ENCODE measurements at places on chromosomes 6 and 20. TPM values are rescaled to one million over a fixed set of nuclear protein-coding genes. Genes with fewer than 3 reads are reported as not detected.

PAX1 gene
- total RNA-seq: 0.32 TPM

CRISP3 gene
- 0.13 TPM for total RNA-seq

- no peak for ATAC-seq
These were observed 12.8 kb downstream of the RBCK1 start for GRCh38 chr20:420721-421574.

RAB44 gene
- total RNA-seq: 0.11 TPM

GRCh38 chr6:44234101-44235025 lies 11.0 kb downstream of the SLC29A1 start:
- peak; percentile 59 for ATAC-seq

DNA sequence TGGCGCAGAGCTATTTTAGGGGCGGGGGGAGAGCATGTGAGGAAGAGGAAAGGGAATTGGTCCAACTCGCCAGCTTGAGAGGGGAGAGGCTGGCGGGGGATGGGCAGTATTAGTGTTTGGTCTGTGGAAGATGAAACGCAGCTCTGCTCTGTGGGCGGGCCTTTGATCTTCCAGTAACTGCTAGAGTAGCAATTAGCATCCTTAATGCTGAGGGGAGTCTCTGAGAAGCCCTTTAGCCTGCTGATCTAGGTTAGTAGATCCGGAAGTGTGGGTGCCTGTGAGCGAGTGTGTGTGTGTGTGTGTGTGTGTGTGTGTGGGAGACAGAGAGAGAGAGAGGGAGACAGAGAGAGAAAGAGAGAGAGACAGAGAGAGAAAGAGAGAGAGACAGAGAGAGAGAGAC lies 117.2 kb upstream of the BACH2 start:
- peak; percentile 66 for ATAC-seq

DNA sequence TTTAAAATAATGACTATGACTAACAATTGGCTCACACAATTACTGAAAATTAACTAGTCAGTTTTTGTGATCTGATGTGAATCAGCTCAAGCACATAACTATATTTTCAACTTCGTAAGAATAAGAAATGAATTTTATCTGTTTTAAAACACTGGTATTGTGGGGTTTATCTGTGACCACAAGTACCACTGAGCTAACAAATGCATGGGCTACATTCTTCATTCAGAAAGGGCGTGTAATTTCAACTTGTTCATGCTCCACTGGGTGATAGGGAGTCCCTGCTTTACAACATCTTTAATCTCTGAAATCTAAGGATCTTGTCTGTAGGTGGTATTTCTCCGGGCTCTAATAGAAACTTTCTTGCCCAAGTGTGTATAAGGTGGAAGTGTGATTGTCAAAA lies 1311.5 kb upstream of the GJE1 start:
- ATAC-seq: no peak

- ATAC-seq: no peak
These were observed 133.5 kb downstream of the TINAG start for GRCh38 chr6:54441687-54442248.

GRCh38 chr20:32563311-32564272 lies 21.5 kb downstream of the NOL4L start:
- no peak for ATAC-seq

BPIFB1 gene
- total RNA-seq: 0.18 TPM

DNA sequence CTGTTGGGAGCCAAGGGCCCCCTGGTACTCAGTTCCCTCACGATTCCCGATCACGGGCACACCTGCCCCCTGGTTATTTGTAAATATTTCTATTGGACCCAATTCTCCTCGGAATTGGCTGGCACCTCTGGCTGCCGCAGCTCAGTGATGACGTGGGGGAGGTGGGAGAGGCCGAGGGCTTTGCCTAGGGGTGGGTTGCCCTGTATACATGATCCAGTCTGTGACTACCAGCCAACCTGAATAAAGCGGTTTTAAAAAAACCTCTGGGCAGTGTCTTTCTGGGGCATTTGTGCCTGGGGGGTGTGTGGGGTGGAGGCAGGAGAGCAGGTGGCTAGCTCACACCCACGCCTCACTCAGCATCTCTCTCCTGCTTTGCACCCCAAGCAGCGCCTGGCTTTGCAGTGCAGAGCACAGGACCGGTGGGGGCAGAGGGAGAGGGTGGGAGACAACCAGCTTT lies 42.2 kb downstream of the VSTM2L start:
- peak; percentile 56 for ATAC-seq

- no peak for ATAC-seq
These were observed 156.9 kb upstream of the SOX4 start for GRCh38 chr6:21436625-21437024.

DNA sequence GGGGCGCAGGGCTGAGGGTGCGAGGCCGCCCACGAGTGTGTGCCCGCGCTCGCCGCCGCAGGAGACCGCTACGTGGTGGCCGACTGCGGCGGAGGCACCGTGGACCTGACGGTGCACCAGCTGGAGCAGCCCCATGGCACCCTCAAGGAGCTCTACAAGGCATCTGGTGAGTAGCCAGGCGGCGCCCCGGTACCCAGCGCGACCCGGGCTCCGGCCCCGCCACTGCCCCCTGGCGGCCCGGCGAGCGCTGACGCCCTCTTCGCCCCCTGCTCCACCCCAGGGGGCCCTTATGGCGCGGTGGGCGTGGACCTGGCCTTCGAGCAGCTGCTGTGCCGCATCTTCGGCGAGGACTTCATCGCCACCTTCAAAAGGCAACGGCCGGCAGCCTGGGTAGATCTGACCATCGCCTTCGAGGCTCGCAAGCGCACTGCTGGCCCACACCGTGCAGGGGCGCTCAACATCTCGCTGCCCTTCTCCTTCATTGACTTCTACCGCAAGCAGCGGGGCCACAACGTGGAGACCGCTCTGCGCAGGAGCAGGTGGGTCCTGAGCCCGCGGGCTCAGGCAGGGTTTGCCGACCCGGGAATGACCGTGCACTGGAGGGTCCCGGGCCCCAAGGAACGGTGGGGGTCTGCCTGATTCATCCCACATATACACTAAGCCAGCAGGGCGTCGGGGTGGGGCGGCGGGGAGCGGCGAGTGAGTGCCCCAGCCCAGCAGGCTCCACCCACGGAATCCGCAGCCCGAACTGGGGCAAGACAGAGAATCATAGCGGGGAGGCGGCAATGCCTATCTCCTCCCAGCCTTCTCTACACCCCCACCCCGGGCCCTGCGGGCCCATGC lies 17.4 kb downstream of the HSPA12B start:
- peak; percentile 12 for ATAC-seq

GRCh38 chr6:115865914-115866313 lies 194.8 kb downstream of the FRK start:
- ATAC-seq: no peak

HDGFL1 gene
- total RNA-seq: not detected

DNA sequence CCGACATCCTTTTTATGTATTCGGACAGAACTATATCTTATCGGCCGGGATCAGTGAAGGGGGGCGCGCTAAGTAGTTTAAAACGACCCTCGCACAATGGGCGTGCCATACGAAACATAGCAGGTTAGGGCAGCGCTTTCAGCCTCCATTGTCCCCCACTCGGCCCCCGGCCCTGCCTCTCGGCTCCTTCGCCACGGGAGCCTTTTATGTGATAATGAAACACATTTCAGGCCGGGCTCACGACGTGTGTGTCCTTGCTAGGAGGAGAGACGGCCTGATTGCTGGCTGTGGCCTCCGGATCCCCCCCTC lies 5.3 kb downstream of the FOXA2 start:
- no peak for ATAC-seq

DAAM2 gene
- 1.7 TPM for total RNA-seq

DNA sequence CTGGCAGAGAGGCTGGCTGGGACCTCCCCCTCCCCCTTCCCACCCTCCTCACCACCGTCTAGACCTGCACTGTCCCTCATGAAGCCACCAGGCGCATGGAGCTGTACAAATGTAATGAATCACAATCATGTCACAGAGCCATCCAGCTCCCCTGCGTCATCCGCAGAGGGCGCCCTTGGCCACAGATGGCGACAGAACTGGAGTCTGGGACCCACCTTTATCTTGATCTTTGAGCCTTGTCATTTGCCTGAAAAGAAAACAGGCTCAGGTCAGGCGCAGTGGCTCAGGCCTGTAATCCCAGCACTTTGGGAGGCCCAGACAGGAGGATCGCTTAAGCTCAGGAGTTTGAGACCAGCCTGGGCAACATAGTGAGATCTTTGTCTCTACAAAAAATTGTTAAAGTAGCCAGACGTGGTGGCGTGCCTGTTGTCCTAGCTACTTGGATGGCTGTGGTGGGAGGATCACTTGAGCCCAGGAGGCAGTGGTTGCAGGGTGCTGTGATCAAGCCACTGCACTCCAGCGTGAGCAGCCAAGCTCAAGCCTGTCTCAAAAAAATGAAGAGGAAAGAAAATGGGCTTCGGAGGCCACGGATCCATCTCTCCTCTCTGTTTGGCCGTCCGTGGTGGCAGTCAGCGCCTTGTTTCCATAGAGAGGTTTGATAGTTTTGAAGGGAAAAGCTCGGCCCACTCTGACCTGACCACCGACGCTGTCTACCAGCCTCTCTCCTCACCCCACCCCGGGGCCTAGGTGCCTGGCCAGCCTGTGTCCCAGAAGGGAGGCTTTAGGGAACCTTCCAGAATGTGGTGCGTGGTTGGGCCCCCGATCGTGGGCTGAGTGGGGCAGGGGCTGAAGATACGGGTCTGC lies 6.2 kb downstream of the COL9A3 start:
- ATAC-seq: peak; percentile 12

BEND3 gene
- total RNA-seq: 11.8 TPM

DNA sequence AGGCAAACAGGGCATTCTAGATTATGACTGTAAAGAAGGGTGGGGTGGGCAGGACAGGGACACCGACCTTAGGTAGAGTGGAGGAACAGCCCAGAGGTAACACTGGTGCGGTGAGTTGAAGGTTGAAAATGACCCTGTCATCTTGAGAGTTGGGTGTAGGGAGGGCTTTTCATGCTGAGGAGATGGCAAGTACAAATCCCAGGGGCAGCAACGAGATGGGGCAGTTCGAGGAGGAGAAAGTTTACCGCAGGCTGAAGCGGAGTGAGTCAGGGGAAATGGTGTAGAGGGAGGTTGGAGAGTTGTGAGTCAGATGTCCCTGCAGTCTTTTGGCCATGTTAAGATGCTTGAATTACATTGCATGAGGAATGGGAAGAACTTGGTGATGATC lies 101.1 kb downstream of the HIVEP1 start:
- ATAC-seq: no peak

RAB23 gene
- 14.9 TPM for total RNA-seq

- peak; percentile 99 for ATAC-seq
These were observed 214.8 kb upstream of the MMS22L start for GRCh38 chr6:97497713-97498331.

DNA sequence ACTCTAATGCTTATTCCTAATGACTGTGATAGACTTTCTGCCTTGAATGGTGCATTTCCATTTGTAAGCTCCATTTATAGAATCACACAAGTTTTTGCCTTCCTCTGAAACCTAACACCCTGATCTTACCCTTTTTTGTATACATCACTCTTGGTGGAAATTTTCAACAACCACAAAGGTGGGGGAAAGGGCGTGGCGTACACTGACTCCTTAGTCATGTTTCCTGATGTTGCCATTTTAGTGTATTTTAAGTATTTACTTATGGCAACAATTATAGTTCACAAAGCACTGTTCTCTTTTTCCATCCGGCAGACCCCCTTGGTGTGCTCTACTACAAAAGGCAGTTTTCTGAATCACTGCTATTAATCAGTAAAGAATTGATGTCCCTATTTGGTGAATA lies 92.0 kb downstream of the ATXN1 start:
- no peak for ATAC-seq

FITM2 gene
- total RNA-seq: 3.7 TPM

NMBR gene
- total RNA-seq: not detected

CCM2L gene
- 0.22 TPM for total RNA-seq

- ATAC-seq: no peak
These were observed 28.7 kb downstream of the MOCS1 start for GRCh38 chr6:39905640-39905975.

- no peak for ATAC-seq
These were observed 30.7 kb downstream of the ASIP start for GRCh38 chr20:34271956-34272355.

GRCh38 chr6:139790527-139790926 lies 416.1 kb upstream of the CITED2 start:
- ATAC-seq: no peak

DNA sequence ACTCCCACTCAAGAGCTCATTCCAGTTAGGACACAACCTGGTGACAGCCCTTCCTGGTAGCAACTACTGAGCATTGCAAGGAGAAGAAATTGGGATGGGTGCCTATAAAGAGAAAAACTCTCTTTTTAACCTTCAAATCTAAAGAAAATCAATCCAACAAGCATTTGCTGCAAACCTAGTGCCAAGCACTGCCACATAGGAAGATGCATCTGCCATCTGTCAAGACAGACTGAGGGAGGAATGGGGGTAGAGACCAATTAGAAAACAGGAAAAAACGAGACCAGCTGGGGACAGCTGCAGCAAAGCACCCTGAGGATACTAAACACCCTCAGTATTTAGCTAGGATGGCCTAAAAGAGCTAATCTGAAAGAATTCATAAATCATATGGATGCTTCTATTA lies 27.9 kb downstream of the HLA-DMB start:
- no peak for ATAC-seq

- ATAC-seq: no peak
These were observed 113.2 kb downstream of the FNDC1 start for GRCh38 chr6:159282421-159282820.

- ATAC-seq: no peak
These were observed 549 bp upstream of the CSE1L start for GRCh38 chr20:49045440-49046086.

DNA sequence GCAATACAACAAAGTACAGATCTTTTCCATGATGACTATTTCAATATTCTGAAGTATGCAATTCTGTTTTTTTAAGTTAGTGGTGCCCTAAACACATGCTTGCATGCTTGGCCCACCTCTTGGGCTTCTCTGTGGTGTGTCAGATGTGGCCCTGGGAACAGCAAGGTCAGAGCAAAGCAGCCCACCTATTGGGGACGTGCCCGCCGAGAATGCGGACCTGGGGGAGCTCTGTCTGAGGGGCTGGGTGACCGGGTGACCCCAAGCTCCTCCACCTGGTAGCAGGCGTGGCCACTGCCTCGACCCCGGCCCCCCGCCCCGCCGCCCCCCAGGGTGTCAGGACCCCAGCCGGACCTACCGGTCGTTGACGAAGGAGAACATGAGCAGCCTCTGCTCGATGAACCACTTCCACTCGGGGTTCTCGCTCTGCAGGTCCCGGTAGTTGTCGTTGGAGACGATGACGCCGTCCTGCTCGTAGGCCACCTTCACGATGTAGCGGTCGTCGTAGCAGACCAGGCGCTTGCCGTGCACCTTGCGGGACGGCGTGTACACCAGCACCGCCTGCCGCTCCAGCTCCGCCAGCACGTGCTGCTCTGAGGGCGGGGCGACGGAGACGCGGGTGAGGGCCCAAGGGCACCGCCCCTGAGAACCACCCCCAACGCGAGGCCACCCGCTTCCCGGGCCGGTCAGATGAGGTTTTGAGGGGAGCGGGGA lies 28.3 kb downstream of the ZC3H12D start:
- ATAC-seq: no peak

All from motor neuron (in vitro differentiated cells).